ENCODE measurements at places on chromosomes 16 and 17.
A peak's percentile ranks its signal among the peaks of the same experiment; 100 is the strongest.

GRCh38 chr17:58755269-58755576 is 431 bp upstream of the PPM1E start:
- DNase-seq, result no peak

- no peak for DNase-seq
Measured at GRCh38 chr17:33475594-33475993, 182.5 kb upstream of the ASIC2 start.

DNA sequence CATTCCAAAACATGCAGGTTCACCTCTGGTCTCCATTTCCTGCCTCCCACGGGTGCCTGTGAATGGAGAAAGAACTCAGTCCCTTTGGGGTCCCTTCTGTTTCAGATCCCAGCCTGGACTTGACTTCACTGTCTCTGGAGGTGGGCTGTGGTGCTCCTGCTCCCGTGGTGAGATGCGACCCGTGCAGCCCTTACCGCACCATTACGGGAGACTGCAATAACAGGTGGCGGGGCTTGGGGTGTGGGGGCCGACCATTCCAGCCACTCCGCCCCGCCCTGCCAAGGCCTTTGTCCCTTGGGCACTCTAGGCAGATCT is 10.5 kb downstream of the LPO start:
- no peak for DNase-seq

- DNase-seq, result no peak
Measured at GRCh38 chr16:69482410-69482991, 58.1 kb downstream of the CYB5B start.

- no peak for DNase-seq
Measured at GRCh38 chr17:17778308-17779014, 58.3 kb downstream of the SREBF1 start.

- no peak for DNase-seq
Measured at GRCh38 chr16:8714174-8714573, 39.8 kb downstream of the ABAT start.

GRCh38 chr17:57107498-57108101 is 22.6 kb downstream of the AKAP1 start:
- no peak for DNase-seq

DNA sequence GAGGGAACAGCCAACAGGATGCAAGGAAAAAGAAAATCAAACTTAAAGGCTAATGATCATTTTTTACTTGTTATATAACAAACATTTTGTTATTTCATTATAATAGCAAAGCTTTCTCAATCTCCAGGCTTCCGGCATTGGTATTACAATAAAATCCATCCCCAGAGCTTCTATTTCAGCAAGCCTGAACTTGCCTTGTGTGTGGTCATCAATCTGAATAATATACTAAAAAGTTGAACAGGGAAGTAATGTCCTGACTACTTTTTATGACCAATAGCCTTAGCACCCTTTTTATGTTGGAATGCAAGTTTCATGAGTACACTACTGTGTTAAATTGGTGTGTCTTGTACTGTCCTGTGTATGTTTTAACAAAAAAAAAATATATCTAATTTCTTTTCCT is 27.1 kb upstream of the VWA3A start:
- DNase-seq, result no peak

GRCh38 chr17:2122641-2123302 is 67.9 kb downstream of the HIC1 start:
- DNase-seq, result peak; percentile 72

DNA sequence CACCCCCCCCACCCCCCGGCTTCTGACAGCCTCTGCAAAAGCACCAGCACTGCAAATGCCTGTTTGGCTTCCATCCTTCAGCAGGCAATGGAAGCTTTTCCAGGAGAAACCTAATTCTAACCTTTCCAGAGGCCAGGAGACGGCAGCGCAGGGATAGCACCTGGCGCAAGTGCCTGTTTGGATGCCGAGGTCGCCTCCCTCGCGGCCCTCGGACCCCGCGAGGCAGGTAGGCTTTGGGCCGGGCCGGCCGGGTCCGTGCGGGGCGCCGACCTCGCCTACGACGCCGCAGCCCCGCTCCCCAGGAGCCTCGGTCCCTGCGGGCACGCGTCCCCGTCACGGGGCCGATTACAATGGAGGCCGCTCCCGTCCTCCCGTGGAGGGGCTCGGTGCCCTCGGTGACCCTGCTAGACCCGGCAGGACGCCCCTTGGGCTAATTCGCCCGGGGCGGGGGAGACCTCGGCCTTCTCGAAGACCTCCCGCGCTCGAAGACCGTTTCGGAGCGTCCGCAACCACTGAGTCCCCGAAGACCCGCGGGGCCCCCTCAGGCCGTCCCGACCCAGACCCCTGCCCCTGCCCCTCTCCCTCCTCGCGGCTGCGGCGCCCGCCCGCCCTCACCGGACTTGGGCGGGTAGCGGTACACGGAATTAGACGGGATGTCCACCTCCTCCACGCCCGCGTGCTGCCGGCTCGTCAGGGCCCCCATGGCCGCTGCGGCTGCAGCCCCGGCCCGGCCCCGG is 587 bp downstream of the RNF157 start:
- no peak for DNase-seq

DNA sequence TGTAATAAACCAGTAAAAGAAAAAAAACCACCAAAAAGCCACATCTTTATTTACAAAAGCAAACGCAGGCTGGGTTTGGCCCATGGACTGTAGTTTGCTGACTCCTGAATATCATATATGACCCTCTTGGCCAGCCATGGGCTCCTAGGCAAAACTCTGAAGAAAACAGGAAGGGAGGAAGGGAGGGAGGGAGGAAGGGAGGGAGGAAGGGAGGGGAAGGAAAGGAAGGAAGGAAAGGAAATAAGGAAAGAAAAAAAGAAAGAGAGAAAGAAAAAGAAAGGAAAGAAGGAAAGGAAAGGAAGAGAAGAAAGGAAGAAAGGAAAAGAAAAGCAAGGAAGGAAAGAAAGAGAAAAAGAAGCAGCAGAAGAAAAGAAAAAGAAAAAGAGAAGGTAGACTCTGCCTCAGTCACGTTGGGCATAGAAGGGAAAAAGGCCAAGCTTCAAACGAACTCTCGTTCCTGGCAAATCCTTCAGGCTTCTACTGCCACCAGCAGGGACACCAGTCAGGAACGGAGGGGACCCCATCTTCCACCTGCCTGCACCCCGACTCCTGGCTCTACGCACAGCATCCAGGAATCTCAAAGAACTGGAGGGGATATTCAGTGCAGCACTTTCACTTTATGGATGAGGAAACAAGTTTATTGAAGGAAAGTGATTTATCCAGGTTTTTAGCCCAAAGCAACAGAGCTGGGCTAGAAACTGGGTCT is 22.1 kb downstream of the CDC42EP4 start:
- no peak for DNase-seq

DNA sequence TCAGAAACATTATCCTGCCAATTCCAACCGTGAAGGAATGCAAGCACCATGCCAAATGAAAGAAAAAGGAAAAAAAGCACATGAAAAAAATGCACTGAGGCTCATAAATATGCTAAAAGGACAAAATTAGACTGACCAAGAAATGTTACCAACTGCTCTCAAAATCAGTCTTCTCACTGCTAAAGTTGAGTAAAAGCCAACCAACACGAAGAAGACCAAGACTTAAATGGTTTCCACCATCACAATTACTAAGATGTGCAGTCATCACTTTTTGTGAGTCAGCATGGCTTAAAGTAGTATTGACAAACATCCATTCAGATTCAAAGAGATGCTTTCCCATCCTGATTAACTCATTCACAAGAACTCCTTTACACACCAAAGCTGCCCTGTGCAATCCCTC is 16.4 kb downstream of the CDYL2 start:
- no peak for DNase-seq

- peak; percentile 52 for DNase-seq
Measured at GRCh38 chr17:45284176-45285140, 22.6 kb upstream of the SPATA32 start.

GRCh38 chr16:14502932-14503741 is 126.9 kb downstream of the PARN start:
- no peak for DNase-seq

GRCh38 chr16:26824469-26824868 is 242.3 kb upstream of the C16orf82 start:
- no peak for DNase-seq

DNA sequence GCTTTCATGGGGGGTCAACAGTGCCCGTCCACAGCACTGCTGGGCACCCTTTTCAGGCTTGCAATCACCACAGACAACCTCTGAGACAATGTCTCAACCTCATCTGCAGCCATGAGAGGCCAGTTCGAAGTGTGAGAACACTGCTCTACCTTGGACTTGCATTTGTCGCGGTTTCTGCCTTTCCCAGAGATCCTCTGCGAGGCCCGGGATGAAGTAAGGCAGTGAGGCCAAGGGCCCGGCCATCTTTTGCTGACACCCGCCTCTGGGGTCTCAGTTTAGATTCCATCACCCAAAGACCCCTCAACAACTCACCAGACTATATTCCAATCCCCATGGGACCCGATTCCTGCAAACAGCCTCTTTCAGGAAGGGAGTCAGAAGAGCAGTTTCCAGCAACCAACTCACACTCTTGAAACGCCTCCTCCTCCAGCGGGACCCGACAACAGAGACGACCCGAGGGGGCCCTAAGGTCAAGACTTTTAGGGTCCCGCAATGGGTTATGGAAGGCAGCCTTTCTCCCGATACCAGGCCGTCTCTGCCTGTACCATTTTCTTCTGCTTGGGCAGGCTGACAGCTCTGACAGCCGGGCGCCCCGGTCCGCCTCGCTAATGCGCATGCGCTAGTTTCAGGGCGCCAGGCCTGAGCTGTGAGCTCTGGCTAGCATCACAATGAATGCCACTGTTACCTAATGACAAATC is 576.0 kb downstream of the KCNJ18 start:
- DNase-seq, result no peak
